ENCODE measurements at places on chromosomes 5 and 9.

GRCh38 chr5:54905942-54906537 lies 79.4 kb downstream of the ESM1 start:
- DNase-seq, result peak; percentile 69

DNA sequence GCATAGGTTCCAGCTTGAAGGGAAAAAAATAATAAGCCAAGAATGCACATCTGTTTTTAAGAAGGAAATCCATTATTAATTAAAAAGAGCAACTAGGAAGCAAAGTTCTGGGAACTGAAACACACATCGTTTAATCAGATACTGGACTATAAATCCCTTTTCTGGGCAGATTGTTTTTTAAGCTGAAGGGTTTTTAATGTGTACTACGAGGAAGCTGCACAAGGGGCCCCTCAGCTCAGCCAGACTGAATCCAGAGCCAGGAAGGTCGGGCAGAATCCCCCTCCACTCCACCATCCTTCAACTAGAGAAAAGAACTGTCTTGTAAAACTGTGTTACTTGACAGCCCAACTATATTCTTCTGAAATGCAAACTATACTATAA lies 49.2 kb downstream of the ROR2 start:
- no peak for DNase-seq

GRCh38 chr9:81729135-81729534 lies 39.8 kb upstream of the TLE1 start:
- DNase-seq, result no peak

- DNase-seq, result no peak
These were observed 26.4 kb upstream of the SLC1A1 start for GRCh38 chr9:4463824-4464223.

- DNase-seq, result no peak
These were observed 232.2 kb upstream of the VLDLR start for GRCh38 chr9:2389404-2389803.

DNA sequence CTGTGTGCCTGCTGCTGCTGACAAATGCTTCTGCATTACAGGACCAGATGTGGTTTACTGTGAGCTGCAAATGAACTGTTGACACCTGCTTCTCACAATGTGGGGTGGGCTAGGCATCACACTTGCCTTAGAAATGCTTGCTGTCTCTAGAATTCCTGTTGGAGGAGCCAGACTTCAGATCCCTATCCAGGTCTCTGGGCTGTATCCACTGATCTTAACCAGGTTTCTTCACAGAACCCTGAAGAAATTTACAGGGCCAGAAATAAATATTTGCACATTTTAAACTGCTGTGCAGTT lies 255.4 kb downstream of the FAM114A2 start:
- no peak for DNase-seq

GRCh38 chr9:17075146-17075757 lies 59.6 kb upstream of the CNTLN start:
- DNase-seq, result no peak

GRCh38 chr9:72332351-72332750 lies 32.7 kb downstream of the ZFAND5 start:
- no peak for DNase-seq

DNA sequence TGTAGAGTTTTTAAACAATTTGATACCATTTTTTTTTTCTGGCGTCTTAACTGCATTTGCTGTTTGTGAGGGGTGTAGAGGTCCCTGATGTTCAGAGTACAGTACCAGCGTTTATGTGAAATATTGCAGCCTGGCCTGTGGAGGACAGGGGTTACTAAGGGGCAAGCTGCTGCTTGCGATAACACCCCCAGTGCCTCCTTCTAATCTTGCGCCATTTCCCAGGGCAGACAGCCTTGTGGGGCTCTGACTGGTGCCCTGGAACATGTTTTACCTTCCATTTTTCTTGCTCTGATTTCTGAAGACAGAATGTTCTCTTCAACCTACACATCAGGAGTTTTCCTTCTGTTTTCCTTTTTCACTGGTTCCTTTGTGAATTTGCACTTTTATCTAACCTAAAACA lies 142.9 kb downstream of the DOCK8 start:
- no peak for DNase-seq

DNA sequence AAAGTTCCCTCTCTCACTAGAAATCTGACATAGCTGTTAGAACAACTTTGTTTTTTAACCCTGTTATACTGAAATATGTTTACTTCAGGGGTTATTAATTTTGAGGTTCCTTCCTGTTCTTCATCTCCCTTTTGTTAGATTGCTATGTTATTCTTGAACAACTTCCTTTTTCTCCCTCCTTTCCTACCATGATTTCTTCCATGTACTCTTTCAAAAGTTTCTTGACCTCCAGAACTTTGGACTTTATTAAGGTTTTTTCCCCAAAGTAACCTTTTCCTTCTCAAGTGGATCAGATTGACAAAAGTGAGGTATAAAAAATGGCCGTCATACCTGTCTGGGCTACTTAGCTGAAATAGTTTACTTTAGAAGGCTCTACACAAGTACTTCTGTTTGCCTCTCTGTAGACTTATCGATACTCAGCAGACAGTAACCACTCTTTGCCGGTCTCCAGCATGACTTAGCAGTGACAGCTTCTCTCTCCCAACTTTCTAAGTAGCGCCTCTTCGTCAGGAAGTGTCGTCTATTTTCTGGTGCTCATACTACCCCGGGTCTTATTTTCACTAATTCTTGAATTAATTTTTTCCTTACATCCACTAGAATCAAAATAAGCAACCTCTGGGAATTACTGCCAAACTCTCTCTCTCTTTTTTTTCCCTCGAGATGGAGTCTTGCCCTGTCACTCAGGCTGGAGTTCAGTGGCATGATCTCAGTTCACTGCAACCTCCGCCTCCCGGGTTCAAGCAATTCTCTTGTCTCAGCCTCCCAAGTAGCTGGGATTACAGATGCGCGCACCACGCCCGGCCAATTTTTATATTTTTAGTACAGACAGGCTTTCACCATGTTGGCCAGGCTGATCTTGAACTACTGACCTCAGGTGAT lies 19.7 kb downstream of the NFIL3 start:
- no peak for DNase-seq

GRCh38 chr5:38650946-38651345 lies 94.5 kb upstream of the LIFR start:
- DNase-seq, result no peak

GRCh38 chr5:137234973-137235943 lies 263.9 kb downstream of the SPOCK1 start:
- DNase-seq, result no peak

DNA sequence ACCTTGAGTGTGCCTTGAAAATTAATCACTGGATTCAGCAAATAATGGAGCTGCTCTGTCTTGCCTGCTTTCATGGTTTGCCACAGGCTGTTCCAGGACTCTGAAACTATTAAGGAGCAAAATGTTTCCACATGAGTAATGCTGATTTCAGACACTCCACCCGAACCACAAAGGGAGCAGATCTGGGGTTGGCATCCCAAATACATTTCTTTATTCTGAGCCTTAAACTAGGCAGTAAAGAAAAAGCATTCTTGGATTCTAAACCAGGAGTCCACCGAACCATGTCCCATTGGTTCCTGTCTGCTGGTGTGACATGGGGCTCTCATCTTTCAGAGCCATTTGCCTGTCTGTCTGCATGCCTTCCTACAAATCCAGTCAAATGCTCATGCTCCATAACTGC lies 10.1 kb upstream of the C1QTNF3 start:
- DNase-seq, result no peak

- no peak for DNase-seq
These were observed 86.8 kb downstream of the CAMK4 start for GRCh38 chr5:111310711-111311620.

- DNase-seq, result no peak
These were observed 6.1 kb upstream of the C9orf152 start for GRCh38 chr9:110214090-110214489.

GRCh38 chr5:133868946-133869518 lies 99.4 kb downstream of the C5orf15 start:
- peak; percentile 91 for DNase-seq

GRCh38 chr9:117917873-117918272 lies 213.7 kb downstream of the TLR4 start:
- DNase-seq, result no peak

DNA sequence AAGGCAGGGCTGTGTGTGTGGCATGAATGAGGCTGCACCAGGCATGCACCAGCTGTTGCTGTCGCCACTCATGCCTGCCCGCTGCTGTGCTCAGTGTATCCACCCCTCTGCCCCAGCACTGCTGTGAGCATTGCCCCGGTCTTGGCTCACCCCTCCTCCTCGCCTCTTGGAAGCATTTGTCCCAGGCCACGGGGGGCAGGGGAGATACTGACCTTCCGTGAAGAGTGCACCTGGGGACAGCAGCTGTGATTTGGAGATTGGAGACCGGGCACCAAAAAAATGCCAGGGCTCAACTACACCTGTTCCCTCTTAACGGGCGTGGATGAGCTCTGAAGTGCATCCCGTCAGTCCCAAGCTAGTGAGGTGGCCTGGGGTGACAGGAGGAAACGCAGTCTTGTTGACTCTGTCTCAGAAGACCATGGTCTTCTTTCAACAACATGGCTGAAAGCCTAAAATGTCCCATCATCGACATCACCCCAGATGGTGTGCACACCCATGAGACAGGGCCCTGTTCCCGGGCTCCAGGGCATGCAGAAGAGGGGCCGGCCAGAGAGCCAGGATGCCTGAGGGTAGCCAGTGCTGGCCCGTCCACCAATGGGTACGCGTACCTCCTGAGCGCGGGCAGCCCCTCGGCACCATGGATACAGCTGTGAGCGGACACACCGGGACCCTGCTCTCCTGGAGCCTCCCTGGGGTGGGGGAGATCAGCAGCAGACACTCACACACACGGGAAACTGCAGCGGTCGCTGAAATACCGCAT lies 115.8 kb downstream of the COL5A1 start:
- no peak for DNase-seq

GRCh38 chr5:169712428-169712827 lies 75.4 kb downstream of the DOCK2 start:
- DNase-seq, result no peak

DNA sequence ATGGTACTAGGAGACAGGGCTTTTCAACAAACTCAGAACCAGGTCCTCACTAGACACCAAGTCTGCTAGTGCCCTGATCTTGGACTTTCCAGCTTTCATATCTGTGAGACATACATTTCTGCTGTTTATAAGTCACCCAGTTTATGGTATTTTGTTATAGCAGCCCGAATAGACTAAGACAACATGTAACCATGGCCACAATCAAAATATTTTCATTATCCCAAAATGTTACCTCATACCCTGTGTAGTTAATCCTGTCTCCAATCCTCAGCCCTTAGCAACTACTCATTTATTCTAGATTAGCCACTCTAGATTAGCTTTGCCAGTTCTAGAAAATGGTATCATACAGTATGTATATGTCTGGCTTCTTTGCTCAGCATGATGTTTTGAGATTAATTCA lies 6.3 kb upstream of the ATG10 start:
- DNase-seq, result no peak

DNA sequence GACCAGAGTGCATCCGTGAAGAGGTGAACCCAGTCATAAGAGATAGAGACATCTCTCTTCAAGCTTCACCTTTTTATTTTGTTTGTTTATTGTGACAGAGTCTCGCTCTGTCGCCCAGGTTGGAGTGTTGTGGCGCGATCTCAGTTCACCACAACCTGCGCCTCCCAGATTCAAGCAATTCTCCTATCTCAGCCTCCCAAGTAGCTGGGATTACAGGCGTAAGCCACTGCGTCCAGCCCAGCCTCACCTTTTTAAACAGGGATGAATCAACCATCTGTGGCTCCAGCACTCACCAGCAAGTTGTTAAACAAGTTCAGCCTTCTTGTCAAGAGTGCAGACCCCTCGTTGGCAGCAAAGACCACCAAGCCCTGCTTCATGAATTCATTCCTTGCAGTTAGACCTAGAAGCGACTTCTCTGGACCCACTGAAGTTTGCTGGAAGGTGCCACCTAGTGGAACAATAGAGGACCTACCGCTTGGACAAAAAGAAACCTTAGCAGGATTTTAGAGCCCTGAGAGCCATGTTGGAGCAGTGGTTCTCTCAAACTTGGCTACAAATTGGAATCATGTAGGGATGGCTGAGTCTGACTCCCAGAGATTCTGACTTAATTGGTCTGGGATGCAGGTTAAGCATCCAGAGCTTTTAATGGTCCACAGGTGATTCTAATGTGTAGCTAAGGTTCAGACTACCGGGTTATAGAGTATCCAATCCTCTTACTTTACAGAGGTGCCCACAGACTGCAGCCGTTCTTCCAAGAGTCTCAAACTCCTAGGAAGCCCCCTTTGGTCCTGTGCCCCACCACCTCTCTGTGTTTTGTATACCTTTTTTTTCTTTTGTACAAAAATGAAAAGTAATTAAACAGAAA lies 10.5 kb upstream of the GALNT10 start:
- DNase-seq, result peak; percentile 46

- DNase-seq, result no peak
These were observed 150.0 kb upstream of the ACO1 start for GRCh38 chr9:32234451-32234850.

DNA sequence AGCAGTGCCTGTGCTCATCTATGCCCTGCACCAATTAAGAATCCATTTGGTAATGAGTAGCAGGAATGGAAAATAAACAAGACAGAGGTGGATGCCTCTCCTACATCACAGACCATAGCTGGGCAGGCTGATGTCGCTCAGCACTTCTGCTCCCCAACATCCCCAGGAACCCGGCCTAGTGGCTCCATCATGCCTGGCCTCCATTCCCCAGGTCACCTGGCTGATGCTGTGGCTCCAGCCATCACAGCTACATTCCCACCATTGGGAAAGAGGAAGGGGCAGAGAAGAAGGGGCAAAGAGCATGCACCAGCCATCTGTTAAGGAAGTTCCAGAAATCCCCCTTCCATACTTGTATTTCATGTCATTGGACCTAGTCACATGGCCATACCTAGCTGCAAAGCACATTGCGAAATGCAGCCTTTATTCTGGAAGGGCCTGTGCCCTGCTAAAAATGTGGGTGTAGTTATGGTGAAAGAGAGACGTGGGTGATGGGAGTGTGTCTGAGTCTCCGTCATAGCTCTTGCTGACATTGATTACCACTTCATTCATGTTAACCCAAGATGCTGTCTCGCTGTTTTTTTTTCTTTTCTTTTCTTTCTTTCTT lies 86.1 kb upstream of the ADAMTS2 start:
- DNase-seq, result no peak

DNA sequence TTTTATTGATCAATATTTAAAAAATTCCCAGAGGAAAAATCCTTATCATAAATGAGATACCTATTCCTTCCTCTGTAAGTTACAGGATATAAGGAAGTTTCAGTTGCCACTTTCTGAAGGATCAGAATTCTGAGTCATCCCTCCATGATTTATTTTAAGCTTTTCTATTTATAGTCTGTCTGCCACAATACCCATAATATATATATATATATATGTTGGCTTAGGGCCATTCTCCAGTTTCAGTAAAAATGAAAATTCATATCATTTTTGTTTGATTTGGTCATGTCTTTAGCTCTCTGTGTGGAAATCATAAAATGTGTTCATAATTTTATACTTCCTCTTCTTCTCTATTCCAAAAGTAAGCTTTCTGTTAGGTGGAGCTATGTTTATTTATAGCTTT lies 215.8 kb upstream of the CYLC2 start:
- DNase-seq, result no peak

GRCh38 chr9:97984188-97985057 lies 1.3 kb downstream of the ANP32B start:
- peak; percentile 96 for DNase-seq
